ENCODE measurements at places on chromosomes 2 and 18.

DNA sequence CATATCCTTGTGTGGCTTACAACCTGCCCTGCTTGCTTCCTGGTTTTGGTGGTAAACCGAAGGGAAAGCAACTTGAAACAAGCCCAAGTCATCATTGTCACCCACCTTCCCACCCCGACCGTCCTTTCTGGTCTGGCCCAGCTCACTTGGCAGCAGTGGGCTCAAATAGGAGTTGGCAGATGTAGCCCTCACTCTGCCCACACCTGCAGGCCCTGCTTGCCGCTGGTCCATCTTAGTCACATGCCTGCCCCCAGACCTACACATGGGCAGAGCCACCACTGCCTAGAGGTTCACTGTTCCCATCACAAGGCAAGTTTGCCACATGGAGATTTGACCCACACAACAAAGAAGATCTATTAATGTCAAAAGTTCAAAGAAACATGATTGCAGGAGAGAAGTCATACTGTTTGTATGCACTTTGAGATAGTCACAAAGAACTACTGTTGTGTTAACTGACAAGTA, 9.3 kb downstream of the EIPR1 start:
- no peak for DNase-seq

DNA sequence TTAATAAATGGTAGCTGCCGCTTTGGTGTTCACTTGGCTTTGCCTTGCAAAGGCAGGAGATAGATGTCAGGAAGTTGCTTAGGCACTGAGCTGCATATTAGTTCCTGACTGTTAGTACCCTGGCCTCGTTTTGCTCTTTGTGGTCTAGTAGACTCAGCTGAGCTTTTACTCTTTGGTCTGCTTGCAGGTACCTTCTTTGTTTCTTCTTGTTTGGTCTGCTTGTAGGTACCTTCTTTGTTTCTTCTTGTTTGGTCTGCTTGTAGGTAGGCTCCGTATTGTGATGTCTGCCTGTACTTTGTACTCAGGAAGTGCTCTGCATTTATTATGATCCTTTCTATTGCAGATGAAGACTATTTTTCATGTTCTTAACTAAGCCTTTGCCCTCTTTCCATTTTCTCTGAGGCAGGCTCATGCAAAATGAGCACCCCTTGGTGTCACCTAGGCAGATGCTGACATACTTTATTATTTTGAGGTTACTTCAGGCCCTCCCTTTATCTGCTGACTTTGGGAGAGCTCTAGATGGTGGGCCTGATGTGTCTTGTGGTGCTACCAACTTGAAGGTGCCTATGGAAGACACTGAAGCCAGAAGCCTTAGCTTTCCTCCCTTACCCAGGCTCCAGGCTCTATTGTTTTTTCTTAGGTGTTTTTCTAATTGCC, 6.0 kb downstream of the RPIA start:
- DNase-seq, result no peak

DNA sequence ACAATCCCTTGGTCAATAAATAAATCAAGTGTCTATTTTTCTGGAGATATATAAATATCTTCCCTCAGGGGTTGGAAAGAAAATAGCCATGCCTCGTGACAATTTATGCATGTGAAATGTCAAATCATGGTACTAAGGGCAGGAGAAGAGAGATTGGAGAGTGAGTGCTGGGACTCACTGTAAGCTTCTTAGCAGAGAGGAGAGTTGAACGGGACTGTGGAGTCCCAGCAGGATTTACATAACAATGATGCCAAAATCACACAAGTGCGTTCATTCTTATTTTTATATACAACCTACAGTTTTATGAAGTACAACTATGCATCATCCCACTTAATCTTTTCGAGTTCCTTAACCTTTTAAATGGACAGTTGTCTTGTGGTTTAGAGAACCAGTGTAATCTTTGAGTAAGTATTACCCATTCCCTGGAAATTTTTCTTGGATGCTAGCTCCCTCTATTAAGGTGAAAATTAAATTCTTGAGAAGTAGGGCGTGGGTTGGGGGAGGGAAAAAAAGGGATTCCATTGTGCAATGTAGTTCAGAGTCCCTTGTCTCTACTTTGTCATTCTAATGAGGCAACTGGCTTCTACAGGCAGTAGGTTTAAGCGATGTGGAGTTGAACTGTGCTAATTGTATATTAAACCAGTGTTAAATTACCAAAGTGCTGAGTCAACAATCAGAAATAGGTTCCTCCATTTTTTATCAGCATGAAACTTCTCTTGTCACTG, 143.6 kb upstream of the EPHA4 start:
- DNase-seq, result no peak

- no peak for DNase-seq
These were observed 81.5 kb downstream of the DYSF start for GRCh38 chr2:71534826-71535225.

GRCh38 chr2:128717758-128718710, 399.4 kb upstream of the HS6ST1 start:
- DNase-seq, result no peak

- no peak for DNase-seq
These were observed 82.0 kb upstream of the MEX3C start for GRCh38 chr18:51279367-51279984.

GRCh38 chr18:35348001-35348400, 3.8 kb upstream of the ZNF24 start:
- DNase-seq, result no peak

GRCh38 chr18:22213333-22213973, 44.1 kb downstream of the GATA6 start:
- DNase-seq, result no peak

DNA sequence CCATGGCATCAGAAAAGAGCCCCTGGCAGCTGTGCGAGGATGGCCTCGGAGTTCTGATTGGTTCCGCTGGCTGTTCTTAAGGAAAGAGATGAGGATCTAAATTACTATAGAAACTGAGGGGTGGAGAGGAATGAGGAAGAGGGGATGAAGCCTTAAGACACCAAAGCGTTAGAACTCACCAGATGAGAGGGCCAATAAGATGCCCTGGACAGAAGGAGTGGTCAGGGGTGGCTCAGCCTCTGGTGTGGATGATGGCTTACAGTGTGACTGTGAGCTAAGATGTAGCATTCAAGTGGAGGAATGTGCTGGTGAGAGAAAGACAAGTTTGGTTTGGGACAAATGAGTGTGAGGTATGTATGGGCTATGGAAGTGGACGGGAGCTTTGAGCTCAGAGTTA, 97.8 kb downstream of the ZFP36L2 start:
- no peak for DNase-seq

DNA sequence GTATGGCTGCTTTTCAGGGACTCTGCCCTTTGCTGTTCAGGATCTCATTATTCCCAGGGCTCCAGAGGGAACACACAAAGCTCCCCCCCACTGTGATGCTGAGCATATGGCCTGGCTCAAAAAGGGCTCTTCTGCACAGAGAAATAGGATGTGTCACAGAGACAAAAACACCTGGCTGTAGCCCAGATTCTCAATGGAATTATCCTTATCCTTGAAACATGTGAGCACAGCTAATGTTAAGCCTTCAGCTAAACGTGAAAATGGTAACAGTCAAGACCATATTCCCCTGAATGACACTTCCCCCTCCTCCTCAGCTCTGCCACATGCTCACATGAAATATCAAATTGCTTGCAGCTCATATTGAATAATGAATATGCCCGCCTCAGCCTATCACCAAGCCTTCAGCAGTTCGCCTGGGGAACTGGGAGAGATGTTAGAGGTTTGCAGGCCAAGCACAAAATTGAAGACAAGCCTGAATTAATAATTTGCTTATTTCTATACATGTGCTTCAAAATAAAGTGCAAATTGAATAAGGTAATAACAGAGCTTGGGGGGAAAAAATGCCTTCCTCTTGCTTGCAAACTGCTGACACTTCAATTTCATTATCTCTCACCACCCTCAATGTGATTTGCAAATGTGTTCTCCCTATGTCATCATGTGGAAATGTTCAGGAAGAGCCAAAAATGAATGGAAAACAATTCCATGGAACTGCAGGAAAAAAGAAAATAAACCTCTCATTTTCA, 181.0 kb upstream of the HNRNPA3 start:
- no peak for DNase-seq

GRCh38 chr2:207155516-207156444, 10.0 kb downstream of the KLF7 start:
- no peak for DNase-seq

- DNase-seq, result no peak
These were observed 7.8 kb upstream of the GPR55 start for GRCh38 chr2:230932556-230933511.

DNA sequence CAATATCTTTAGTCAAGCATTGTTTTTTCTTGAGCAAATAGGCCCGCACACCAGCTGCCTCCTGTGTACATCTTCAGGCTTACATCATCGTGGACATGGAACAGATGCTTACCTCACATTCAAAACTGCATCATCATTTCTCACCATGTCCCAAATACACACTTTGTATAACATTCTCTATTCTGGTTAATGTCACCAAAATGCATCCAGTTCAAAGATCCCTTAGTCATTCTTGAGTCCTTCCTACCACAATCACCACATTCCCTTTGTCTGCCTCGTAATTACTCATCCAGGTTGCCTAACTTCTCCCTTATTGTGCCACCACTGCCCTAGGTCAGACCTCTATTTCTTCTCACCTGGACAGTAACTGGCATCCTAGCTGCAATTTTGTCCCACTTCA, 373.7 kb upstream of the GALNT5 start:
- no peak for DNase-seq

GRCh38 chr18:76720683-76721082, 101.7 kb upstream of the ZNF236 start:
- no peak for DNase-seq

- no peak for DNase-seq
These were observed 25.4 kb downstream of the PDCL3 start for GRCh38 chr2:100588071-100588786.

GRCh38 chr2:171253900-171254650, 93.4 kb upstream of the TLK1 start:
- DNase-seq, result no peak

- no peak for DNase-seq
These were observed 2.9 kb upstream of the MAB21L4 start for GRCh38 chr2:240898731-240899467.

DNA sequence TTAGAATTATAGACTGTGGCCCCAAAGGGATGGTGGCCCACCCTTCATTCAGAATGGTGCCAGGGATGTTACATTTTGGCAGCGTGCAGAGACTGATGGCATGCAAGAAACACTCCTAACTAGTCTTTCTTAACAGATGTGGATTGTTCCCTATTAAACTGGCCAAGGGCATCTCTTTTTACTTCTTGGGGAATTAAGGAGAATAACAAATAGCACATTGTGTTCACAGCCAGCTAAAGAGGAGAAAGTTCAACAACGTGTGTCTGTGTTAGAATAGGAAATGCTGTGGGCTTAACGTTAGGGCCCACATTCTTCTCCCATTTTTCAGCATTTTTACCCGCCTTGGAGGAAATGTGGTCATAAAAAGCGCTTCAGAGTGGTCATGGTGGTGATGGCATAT, 404.8 kb downstream of the CDH2 start:
- no peak for DNase-seq

DNA sequence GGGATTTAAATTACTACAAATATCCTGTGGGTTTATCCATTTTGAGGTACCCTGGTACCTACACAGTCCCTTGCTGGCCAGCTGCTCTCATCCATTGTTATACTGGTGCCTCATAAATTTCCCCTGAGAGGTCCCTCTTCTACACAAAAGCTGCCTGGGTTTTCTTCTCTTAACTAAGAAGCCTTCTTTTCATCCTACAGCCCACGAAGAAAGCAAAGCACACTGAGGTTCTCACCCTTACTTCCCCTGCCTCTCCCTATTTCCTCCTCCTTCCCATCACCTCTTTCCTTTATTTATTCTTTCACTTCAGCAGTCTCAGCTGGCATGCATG, 154.9 kb downstream of the CSRNP3 start:
- no peak for DNase-seq

- DNase-seq, result no peak
These were observed 108.7 kb upstream of the HS6ST1 start for GRCh38 chr2:128427413-128427755.

GRCh38 chr2:73225513-73226360, 7.3 kb downstream of the PRADC1 start:
- no peak for DNase-seq

DNA sequence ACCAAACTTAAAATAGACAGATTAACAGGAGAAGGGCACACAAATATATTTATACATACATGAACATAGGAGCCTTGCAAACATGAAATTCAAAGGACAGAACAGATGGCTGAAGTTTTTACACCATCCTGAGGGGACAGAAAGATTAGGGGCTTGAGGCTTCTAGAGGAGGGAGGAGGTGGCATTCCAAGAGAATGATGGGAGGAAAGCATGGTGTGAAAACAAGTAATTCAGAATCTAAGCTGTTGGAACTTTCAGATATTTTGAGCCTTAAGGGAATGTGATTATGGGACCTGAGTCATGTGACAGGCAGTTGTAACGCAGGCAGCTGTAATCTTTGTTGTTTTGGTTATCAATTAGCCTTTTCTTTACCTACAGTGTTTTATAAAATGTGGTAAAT, 225.2 kb upstream of the SPOPL start:
- no peak for DNase-seq

- DNase-seq, result no peak
These were observed 21.0 kb downstream of the HJURP start for GRCh38 chr2:233833345-233833744.

DNA sequence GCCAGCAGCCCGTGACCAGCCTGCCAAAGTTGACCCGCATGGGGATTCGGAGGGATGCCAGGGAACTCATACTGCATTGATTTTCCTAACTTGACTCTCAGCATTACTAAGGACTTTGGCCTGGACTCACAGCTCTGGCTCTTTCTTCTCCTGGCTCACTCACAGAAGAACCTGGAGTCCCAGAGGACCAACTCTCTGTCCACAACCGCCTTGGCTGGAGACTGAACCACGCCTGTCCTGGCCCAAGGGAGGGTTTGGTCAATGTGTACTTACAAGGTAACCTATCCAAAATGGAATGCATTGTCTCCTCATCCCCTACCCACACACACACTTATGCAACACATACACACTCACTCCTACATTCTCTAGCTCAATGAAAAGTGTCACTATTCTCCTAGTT, 135.6 kb upstream of the KLHL29 start:
- DNase-seq, result no peak

GRCh38 chr2:84486441-84487115, 27.5 kb upstream of the SUCLG1 start:
- no peak for DNase-seq

- DNase-seq, result no peak
These were observed 1.7 kb upstream of the NEURL3 start for GRCh38 chr2:96506907-96507240.

DNA sequence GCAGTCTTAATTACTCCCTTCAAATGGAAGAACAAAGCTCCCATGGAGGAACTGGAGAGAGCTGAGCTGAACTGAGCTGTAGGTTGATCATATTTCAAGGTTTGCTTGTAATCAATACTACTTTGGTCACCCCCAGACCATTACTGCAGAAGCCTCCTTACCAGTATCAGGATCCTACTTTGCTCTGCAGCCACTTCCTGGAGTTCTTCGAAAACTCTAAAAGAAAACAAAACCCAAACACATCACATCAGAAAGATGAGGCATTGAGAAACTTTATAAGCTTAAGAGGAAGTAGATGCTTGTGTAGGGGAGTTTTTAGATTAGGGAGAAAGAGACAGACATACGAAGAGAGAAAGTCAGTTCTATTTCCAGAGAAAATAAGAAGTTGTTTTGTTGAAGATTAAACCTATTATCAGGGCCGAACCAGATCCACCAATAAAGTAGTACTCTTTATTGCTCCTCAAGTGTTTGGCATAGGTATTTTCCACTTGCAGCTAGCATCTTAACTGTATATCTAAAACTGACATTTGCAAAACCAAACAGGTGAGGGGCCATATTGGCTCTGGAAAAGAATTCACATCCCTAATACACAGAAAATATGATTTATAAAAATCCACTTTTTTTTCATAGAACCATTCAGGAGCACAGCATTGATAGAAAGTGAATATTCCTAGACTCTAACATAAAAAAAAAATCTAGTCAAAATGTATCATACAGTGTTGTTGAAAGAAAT, 166.9 kb upstream of the KLF7 start:
- no peak for DNase-seq

All from NCI-H1048 (cell line).